ENCODE measurements at places on chromosomes 4 and X.

DNA sequence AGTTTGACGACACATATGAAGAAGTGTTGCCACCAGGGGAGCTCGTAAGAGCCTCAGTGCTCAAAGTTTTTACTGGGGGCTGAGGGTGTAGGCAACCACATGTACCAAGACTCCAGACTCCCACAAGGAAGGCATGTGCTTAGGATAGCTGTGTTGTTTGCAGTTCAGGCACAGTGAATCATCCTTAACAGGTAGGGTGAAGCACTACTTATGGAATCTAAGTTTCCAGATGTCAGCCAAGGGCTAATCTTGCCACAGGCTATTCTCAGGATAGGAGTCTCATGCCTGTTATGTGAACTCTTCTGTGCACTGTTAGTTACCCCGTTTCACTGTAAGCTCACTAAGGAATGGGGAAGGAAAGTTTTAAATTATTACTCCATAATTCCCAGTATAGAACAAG is 202.6 kb downstream of the TMA16 start:
- peak; percentile 32 for DNase-seq

GRCh38 chrX:29687687-29688086 is 527.7 kb upstream of the MAGEB2 start:
- DNase-seq, result no peak

DNA sequence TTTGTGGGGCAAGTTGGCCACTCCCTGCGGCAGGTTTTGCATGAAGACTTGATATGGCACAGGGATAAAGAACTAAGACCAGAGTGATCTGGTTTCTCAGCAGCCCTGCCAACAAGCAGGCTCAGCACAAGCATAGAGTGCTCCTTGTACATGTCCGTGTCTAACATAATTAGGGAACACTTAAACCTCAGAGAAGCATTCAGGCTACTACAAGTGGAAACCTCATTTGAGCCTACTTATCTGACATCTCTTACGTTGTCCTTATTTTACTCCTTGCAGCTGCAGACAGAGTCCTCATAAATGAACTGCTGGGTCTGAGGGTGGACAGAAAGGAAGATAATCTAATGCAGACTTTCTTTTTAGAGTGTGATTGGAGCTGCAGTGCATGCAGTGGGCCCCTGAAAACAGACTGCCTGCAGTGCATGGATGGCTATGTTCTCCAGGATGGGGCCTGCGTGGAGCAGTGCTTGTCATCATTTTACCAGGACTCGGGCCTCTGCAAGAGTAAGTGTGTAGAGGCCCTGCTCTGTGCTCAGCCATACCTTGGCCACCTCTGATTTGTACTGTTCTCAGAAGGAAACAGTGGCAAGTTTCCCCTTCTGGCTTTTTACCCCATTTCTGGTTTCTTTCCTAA is 179.1 kb upstream of the ANXA3 start:
- DNase-seq, result no peak

- DNase-seq, result no peak
Measured at GRCh38 chrX:53704294-53704693, 17.8 kb upstream of the HUWE1 start.

DNA sequence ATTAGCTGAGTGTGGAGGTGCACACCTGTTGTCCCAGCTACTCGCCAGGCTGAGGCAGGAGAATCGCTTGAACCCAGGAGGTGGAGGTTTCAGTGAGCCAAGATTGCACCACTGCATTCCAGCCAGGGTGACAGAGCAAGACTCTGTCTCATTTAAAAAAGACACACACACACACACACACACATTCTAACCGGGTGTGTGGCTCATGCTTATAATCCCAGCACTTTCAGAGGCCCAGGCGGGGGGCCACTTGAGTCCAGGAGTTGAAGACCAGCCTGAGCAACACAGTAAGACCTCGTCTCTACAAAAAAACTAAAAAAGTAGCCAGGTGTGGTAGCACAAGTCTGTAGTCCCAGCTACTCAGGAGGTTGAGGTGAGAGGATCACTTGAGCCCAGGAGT is 152.3 kb downstream of the LRBA start:
- DNase-seq, result no peak

GRCh38 chr4:149029056-149029651 is 586.9 kb upstream of the NR3C2 start:
- no peak for DNase-seq

DNA sequence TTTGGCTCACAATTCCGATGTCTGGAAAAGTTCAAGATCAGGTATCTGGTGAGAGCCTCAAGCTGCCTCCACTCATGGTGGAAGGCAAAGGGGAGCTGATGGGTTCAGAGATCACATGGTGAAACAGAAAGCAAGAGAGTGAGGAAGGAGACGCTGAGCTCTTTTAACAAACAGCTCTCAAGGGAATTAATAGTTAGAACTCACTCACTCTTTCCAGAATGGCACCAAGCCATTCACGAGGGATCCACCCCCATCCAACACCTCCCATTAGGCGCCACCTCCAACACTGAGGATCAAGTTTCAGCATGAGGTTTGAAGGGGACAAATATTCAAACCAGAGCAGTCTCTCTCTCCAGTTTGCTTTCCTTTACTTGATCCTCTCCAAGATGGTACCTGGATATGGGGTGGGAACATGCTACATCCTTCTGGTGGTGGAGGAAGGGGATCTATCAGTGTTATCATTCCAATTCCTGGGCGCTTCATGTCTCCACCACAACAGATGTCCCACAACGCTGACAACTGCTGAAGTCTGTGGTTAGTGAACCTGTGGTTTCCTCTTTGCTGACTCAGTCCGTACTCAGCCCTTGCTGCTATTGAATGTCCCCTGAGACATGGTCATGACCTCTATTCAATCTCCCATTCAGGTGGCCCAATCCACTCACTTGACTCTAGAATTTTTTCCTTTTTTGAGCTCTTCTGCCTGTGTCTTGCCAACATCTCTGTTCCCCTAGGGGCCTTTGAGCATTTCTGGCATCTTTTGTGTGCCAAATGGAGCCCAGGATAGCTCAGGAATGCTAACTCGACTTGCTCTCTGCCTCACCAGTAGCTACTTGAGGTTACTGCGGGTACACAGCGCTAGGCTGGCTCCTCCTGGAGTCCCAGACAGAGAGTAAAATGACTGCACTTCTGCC is 395.2 kb downstream of the MID1IP1 start:
- DNase-seq, result peak; percentile 76

- DNase-seq, result no peak
Measured at GRCh38 chrX:11996810-11997209, 141.5 kb upstream of the FRMPD4 start.

- no peak for DNase-seq
Measured at GRCh38 chr4:105483840-105484239, 10.0 kb upstream of the PPA2 start.

GRCh38 chr4:141703497-141703896 is 67.1 kb downstream of the IL15 start:
- no peak for DNase-seq

DNA sequence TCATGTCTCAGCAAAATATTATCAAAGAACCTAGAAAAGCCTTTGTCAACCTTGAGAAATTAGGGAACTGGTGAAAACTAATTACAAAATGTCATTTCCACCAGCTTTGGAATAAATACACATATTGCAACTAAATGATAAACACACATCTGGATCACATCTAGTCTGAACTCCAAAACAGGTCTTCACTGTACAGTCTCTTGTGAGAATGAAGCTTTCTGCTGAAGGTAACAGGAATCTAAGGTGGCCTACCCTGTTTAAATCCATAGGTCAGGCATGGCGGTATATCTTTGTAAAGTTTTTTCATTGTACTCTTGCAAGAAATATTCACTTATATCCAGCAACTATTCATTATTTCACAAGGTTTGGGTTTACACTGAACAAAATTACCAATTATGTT is 1.7 kb downstream of the SH3D19 start:
- no peak for DNase-seq

DNA sequence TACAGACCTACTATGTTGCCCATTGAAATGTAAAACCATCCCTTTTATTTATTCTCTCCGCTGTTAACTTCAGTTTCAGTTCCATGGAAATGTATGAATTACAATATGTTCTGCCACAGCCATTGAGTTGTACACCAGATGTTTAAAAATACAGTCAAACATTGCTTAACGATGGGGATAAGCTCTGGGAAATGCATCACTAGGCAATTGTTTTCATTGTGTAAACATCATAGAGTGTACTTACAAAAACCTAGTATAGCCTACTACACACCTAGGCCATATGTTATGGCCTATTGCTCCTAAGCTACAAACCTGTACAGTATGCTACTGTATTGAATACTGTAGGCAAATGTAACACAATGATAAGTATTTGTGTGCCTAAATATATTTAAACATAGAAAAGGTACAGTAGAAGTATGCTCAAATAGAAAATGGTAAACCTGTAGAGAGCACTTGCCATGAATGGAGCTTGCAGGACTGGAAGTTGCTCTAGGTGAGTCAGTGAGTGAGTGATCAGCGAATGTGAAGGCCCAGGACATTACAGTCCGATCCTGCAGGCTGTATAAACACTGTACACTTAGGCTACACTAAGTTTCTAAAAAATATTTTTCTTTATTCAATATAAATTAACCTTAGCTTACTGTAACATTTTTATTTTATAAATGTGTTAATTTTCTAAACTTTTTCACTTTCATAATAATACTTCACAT is 2.7 kb upstream of the PF4V1 start:
- no peak for DNase-seq

DNA sequence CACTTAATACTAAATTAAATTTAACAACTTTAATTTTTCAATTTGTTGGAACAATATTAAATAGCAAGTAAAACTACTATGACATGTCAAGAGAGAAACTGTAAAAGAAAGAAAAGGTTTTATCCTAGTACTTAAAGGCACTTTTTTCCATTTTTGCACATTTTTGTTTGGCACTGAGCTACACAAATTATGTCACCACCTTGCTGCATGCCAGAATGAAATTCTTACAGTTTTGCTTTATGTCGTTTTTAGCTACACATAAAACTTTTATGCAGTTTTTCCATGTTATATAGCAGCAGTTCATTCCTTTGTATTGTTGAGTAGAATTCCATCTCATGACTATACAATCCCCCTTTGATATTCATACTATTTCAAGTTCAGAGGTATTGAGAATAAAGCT is 99.1 kb upstream of the RXFP1 start:
- DNase-seq, result no peak
